Amniotic epithelial cell (primary cell): ENCODE measurements at places on chromosomes 13 and 19.

GRCh38 chr19:4732680-4733114 lies 9.1 kb upstream of the DPP9 start:
- peak; percentile 51 for DNase-seq

DNA sequence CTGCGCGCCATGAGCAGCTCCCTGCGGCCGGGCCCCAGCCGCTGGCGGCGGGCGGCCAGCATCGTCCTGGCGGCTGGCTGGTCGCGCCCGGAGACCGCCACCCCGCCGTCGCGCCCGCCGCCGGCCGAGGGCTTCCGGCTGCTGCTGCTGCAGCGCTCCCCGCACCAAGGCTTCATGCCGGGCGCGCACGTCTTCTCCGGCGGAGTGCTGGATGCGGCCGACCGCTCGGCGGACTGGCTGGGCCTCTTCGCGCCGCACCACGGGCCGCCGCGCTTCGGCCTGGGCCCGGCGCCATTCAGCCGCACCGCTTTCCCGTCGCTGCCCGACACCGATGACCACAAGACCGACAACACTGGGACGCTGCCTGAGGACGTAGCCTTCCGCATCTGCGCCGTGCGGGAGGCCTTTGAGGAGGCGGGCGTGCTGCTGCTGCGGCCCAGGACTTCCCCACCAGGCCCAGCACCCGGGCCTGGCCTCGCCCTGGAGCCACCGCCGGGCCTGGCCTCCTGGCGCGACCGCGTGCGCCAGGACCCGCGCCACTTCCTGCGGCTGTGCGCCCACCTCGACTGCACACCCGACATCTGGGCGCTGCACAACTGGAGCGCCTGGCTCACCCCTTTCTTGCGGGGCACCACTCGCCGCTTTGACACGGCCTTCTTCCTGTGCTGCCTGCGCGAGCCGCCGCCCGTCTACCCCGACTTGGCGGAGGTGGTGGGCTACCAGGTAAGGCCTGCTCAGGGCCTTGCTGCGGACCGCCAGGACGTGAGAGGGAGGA lies 518 bp downstream of the NUDT19 start:
- peak; percentile 71 for DNase-seq

DNA sequence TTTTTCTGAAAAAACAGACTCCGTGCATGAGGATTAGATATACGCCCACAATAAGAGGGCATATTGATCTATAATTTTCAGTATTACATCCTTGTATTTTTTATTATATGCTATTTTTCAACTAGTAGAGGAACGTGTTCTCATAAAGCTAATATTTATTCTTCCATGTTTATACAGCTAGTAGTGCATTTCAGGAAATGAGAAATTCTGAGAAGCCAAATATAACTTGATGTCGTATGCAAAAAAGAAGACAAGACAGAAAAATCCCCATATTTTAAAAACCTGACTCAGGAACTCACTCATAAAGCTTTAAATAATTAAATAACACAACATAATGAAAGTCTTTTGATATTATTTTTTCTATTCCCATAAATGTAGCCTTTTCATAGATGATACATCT lies 308.6 kb downstream of the ENOX1 start:
- no peak for DNase-seq

DNA sequence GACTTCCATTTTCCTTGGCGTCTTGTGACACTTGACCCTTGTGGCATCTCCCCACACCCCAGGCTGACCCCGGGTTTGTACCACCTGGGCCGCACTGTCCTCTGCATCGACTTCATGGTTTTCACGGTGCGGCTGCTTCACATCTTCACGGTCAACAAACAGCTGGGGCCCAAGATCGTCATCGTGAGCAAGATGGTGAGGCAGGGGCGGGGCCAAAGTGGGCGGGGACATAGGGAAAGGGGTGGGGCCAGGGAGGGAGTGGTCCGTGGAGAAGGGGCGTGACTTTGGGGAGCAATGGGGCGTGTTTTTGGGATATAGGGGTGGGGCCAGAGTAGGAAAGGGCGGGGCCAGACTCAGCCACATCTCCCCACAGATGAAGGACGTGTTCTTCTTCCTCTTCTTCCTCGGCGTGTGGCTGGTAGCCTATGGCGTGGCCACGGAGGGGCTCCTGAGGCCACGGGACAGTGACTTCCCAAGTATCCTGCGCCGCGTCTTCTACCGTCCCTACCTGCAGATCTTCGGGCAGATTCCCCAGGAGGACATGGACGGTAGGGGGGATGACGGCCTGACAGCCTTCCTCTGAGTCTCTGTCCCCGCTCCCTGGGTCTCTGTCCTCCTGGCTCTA lies 42.8 kb downstream of the TRPM4 start:
- DNase-seq = no peak

DNA sequence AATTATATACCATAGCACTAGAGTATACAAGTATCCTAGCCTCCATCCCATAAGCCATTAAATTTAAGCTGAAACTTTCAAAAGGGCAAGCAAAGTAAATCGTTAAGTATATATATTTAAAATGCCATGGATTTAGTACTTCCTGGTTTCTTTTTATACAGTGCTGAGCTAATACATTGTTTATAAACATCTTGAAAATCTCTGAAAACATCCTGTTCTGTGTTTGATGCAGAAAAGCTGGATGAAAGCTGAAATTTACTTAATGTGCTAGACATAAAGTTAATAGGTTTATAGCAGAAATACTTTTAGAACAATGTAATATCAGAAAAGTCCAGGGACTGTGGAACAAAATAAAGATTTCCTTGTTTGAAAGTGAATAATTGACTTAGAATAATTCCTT lies 875.4 kb downstream of the SLITRK6 start:
- no peak for DNase-seq

DNA sequence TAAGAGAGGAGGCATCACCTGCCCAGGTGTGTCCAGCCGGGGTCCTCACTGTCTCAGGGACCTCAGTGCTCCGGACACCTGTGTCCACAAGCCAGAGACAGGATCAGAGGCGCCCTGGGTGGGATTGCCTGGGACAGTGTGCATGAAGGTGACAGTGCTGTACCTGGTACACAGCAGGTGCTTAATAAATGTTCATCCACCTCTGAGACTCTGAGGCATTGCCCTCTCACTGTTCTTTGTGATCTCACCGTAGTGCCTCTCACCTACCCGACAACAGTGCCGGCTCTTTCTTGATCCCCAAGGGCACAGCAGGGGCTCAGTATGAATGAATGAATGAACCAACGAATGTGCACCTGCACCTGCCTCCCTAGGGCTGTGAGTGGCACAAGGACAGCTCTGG lies 9.2 kb downstream of the RDH13 start:
- DNase-seq = no peak

DNA sequence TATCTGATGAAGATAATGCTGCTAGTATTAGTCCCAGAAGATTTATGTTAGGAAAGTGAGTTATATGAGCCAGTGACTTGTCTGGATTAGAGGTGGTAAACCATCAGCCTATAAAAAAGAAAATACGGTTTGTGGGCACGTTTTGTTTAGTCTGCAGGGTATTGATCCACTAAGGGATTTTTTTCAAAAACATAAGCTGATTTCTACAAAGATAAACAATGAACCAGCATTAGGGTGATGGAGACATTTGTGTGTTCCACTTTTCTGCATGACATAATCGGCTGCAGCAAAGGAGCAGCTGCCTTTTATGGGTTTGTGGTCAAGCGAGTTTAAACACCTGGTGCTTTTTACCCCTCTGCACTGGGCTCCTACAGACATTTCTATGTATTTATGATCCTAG lies 836.4 kb upstream of the GPC6 start:
- DNase-seq = peak; percentile 29

DNA sequence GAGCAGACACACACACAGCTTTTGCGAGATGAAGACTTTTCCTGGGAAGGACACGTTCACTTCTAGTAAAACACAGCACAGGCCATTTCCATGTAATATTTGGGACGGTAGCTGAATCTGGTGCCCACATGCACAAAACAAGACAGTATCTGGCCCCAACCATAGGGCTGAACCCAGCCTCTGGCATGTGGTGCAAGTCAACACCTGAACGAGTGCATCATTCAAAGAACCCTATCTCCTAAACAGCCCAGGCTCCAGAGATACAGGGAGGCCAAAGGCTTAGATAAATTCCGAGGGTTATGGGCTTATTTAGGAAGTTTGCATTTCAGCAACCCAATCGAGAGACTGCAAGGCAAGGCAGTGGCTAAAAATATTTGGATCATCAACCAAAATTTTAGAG lies 2.7 kb upstream of the TFDP1 start:
- no peak for DNase-seq

- no peak for DNase-seq
Observed at GRCh38 chr13:75443356-75443958, 38.5 kb downstream of the TBC1D4 start.

GRCh38 chr13:23480324-23480723 lies 46.8 kb upstream of the SACS start:
- DNase-seq = no peak

DNA sequence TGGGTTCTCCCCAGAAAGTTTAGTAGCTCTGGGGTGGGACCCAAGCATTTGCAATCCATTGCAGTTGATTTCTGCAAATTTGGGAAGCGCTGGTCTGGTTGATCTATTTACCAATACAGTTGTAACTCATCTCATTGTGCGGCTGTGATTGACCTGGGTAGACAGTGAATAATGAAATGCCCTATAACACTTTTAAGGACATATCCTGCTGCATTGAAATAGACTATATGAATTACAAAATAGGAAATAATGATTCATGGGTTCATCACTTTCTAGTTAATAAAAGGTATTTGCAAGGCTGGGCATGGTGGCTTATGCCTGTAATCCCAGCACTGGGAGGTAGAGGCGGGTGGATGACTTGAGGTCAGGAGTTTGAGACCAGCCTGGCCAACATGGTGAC lies 59.0 kb upstream of the FARP1 start:
- DNase-seq = no peak

GRCh38 chr19:10550336-10550735 lies 6.6 kb downstream of the ATG4D start:
- no peak for DNase-seq

DNA sequence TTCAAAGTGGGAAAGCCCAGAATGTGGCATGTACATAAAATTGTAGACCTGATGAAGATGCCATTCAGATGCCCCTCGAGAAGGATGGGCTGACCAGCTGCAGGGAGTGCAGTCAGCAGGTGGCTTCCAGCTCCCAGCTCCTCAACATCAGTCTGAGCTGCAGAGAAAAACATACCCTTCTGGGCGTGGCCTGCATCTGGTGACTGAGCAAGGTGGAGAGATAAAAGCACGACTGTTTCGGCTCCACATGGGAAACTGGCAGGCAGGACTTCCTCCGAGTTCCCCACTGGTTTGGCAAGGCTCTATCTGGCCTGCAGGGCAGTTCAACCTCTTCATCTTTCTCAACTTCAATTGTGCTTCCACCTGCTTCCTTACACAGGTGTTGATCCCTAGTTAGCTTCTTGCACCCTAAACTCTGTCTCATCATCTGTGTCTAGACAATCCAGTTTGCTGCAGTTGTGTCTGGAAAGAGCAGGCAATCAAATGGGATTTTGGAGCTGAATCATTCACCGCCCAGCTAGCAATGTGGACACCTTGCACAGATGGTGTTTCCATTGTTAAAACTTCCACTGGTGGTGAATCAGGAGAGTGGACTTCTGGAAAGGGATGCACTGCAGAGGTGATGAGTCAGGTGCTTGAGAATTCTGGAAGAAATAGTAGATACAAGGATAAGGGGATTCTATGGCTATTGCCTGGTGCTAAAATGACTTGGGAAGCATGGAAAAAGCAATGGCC lies 56.8 kb downstream of the POLR1D start:
- no peak for DNase-seq

DNA sequence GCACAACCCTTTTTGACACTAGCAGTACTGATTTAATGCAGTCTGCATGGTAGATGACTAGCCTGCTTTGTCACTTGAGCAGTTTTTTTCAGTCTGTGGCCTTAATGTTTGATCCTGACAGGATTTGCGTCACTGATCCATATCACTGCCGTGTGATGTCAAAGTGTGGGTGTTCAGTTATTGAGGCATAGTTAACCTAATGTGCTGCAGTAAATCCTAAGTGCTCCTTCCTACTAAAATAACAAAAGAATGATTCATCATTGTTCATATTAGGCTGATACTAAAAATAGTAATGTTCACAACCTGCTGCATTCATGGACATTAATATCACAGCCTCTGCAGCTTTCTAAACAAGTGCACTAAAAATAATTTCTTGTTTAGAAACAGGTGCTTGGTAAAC lies 121.9 kb upstream of the MLNR start:
- peak; percentile 89 for DNase-seq

DNA sequence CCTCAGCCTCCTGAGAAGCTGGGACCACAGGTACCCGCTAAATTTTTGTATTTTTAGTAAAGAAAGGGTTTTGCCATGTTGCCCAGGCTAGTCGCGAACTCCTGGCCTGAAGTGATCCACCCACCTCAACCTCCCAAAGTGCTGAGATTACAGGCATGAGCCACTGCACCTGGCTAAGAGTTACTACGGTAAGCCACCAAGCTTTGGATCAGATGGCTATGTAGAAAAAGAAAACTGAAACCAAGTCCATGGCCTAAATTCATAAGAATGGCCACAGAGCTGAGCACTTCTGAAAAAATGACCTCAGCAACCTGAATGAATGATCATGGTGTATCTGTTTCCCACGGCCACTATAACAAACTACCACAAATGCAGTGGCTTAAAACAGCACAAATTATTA lies 9.4 kb downstream of the OPA3 start:
- no peak for DNase-seq

- DNase-seq = peak; percentile 31
Observed at GRCh38 chr19:55392820-55393761, 7.4 kb downstream of the RPL28 start.

DNA sequence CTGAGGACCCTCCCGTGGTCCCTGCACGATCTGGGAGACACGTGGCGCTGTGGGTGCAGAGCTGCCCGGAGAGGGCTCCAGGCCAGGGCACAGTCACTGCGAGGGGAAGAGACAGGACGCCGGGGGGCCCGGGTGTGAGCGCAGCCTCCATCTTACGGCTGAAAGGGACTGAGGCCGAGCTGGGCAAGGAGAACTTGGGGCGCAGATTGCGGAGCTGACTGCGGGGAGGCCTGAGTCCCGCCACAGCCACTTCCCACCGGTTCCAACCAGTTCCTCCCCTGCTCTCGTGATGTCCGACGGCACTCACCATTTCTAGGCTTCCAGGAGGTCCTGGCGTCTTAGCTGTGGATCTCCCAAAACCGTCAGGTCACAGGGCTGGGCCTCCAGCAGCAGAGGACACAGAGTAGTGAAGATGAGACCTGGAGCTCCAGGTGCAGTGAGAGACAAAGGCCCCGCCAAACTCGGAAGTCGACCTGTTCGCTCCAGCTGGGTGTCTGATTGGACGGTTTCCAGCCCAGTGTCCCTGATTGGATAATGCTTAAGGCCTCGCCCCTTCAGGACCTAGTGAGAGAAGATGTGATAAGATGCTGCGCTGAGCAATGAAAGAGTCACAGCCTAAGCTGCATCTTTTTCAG lies 4.8 kb upstream of the ZNF253 start:
- DNase-seq = peak; percentile 23

DNA sequence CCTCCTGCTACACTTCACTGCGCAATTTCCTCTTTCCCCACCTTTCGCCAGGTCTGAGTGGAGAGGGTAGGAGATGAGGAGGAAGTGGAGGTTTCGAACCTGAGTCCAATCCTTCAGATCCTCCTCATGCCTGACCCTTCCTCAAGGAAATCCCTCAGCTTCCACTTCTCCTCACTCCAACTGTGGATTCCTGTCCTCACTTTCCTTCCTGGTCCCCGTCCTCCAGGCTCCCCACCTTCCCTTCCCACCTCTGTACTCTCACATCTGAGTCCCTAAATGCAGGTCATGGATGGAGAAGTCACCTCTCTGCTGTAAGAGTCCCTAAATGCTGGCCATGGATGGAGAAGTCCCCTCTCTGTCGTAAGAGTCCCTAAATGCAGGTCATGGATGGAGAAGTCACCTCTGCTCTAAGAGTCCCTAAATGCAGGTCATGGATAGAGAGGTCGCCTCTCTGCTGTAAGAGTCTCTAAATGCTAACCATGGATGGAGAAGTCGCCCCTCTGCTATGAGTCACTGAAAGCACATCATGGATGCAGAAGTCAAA lies 3.1 kb downstream of the TMEM86B start:
- no peak for DNase-seq
